Renal cortex interstitium (tissue), 15 donors: ENCODE measurements at places on chromosomes 5 and 9. TPM values are rescaled to one million over a fixed set of nuclear protein-coding genes. Genes with fewer than 3 reads are reported as not detected.

DNA sequence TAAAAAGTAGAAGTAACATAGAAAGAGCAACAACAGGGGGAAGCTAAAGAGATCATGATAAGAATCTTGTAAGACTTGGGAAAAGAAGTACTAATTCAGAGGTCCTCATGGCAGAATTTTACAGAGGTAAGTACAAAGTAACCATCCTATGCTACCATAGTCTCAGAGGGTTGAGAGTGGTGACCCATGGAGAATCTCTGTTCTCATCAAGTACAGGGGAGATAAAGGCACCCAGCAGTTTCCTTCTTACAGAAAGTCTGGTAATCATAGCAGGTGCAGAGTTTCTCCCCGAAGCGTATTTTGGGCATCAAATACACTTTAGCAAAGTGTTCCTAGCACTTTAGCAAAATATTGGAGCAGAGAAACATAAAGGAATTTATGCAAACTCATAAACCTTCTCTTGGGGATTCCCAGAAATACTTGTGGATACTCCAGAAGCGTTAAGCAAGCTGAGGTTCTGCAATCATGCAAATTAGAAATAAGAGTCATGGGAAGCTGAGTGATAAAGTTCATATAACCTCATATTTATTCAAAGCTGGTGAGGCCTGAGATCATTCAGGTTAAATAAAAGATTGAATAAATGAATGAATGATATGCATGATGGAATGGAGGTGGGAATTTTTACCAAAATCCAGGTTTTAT is 101.0 kb upstream of the SMC2 start:
- DNase-seq, result no peak

Gene PDLIM4
- 17.4 TPM for polyA plus RNA-seq

DNA sequence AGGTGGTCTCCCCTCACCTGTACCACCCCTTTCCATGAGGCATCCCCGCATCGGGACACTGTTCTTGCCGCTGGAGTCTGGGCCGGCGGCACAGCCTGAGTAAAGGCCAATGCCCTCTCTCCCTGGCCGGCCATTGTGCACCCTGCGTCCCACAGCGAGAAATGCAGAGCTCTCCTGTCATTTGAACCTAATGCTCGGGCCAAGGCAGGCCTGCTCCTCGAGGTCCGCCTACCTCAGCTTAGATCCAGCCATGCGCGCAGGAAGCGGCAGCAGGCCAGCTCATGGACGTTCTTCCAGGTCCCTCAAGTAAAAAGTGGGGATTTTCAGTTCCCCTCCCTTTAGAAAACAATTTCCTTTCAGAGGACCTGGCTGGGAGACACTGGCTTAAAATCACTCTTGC is 135.0 kb downstream of the HSD17B3 start:
- DNase-seq, result no peak

DNA sequence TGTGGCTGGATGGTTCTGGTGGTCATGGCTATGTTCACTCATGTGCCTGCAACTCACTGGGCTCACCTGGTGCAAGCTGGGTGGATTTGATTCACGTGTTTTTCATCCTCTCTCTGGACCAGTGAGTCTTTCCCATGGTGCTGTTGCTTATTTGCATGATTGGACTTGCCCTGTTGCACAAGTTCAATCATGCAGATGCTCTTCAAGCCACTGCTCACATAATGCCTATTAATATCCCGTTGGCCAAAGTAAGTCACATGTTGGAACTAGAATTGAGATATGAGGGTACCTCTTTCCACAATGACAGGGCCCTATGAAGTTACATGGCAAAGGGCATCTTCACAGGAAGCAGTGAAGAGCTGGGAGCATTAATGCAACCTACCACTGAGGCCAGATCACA is 26.5 kb upstream of the MROH2B start:
- DNase-seq, result no peak

Gene PAEP
- polyA plus RNA-seq, result not detected
